ENCODE measurements at places on chromosomes 12 and 14.
A peak's percentile ranks its signal among the peaks of the same experiment; 100 is the strongest.

DNA sequence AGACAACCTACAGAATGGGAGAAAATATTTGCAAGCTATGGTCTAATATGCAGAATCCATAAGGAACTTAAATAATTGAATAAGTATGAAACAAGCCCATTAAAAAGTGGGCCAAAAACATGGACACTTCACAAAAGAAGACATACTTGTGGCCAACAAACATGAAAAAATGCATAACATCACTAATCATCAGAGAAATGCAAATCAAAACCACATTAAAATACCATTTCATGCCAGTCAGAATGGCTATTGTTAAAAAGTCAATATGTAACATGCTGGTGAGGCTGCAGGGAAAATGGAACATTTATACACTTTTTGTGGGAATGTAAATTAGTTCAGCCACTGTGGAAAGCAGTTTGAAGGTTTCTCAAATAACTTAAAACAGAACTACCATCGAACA lies 945.4 kb upstream of the FLRT2 start:
- DNase-seq: peak; percentile 7

DNA sequence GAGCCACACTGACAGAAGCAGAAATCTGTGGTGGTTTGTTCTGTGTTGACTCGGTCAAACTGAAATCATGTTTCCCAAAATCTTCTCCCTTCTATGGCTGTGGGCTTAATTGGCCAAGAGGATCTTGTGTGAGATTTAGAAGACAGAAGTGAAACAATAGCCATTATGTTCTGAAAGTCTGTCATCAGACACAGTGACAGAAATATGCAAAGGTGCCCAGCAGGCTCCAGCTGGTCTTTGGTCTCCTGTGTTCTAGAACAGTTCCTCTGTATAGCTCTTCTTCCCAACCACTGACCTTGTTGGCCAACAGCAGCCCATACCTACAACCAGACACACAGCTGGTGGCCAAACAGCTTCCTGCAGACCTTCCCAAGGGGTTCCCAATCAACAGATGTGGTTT lies 25.0 kb upstream of the COCH start:
- no peak for DNase-seq

GRCh38 chr12:52568111-52568510 lies 5.5 kb downstream of the KRT74 start:
- no peak for DNase-seq

DNA sequence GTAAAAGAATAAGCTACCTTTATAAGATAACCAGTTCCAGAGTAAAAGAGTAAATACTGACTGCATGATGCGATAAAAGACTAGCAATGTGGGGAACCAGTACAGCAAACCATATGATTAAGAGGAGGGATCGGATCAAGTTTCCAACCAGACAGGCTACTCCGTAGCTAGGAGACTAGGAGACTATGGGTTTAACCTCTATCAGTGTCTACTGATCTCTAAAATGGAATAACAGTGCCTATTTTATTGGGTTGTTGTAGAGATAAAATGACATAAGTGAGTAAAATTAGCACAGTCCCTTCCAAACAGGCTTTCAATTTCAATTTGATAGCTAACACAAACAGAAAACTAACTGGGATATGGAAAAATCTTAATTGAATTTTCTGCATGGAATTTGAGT lies 76.0 kb downstream of the PAWR start:
- DNase-seq: peak; percentile 24

DNA sequence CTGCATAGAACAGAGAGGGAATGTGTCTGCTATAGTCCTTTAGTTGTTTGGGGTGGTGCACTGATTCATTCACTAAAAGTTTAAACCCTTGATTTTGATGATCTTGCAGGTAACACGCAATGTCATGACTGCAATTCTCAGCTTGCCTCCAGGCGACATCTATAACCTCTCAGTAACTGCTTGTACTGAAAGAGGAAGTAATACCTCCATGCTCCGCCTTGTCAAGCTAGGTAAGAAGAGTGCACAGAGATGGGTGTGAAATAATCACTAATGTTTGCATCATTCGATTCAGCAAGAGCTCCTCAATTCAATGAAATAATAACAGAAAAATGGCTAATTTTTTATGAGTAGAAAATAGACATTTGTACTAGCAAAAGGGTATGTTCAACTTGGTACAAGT lies 203.7 kb downstream of the PTPRO start:
- DNase-seq: no peak

- DNase-seq: peak; percentile 100
Observed at GRCh38 chr12:114684098-114684869, at the start of gene TBX3. Gene TBX3, minus strand, starts transcription at chr12:114684175. Its CDS starts 975 bp downstream, at chr12:114683200.

DNA sequence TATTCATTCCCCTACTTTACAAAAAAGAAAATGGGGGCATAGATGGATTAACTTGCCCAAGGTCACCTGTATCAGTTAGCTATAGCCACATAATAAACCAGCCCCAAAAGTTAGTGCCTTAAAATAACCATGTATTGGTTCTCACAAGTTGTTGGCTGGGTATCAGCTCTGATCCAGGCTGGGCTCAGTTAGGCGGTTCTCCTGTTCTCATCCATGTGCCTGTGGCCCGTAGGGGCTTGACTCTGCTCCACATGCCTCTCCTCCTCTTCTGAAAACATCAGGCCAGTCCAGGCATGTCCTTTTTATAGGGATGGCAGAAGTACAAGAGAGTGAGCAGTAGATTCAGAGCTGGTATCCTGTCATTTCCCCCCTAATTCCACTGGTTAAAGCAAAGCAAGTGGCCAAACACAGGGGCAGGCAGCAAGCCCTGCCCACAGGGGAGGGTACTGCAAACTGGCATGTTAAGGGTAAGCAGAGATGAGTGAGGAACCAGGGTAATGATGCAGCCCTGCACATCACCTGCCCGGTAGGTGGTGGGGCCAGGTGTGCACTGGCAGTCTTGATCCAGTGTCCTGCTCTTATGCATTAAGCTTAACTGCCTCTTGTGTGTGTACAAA lies 47.9 kb upstream of the TUNAR start:
- no peak for DNase-seq

- no peak for DNase-seq
Observed at GRCh38 chr12:13195250-13195649, 1.3 kb upstream of the EMP1 start.

GRCh38 chr12:75735853-75736252 lies 224.4 kb upstream of the KRR1 start:
- no peak for DNase-seq

DNA sequence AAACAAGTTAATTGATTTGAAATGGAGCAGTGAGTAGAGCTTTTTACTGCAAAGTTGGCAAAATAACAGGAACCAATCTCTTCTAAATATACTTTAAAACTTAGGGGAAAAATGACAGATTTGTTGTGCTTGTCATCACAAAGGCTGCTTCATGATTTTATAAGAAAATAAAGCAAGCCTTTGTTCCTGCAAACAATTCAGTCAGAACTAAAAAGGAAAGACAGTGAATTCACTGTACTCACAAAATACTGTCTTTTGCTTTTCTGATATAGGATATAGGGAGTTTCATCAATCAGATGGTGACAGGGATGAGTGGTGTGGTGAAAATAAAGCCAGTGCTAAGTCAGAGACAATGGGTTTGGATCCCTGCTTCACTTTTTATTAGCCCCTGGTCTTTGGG lies 126.0 kb downstream of the HELB start:
- no peak for DNase-seq

DNA sequence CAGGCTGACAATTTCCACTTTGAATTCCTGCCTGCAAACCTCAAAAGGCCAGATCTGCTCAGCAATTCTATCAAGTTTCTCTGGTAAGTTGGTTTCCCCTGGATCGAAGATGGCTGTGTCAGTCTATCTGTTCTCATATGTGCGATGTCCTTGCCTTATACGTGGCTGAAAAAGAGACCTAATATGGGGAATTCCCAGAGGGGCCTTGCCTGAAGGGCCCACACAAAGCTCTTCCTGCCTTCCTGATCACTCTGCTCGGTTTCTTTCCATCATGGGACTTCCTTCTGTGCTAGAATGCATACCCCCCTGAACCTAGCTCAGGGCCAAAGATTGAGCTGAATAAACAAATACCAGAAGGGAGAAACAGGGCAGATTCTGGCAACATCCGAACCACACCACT lies 13.2 kb downstream of the TCL1B start:
- no peak for DNase-seq

- DNase-seq: no peak
Observed at GRCh38 chr12:8655421-8655820, 7.2 kb downstream of the MFAP5 start.

- DNase-seq: no peak
Observed at GRCh38 chr12:53755451-53755891, 3.7 kb upstream of the CISTR start.

DNA sequence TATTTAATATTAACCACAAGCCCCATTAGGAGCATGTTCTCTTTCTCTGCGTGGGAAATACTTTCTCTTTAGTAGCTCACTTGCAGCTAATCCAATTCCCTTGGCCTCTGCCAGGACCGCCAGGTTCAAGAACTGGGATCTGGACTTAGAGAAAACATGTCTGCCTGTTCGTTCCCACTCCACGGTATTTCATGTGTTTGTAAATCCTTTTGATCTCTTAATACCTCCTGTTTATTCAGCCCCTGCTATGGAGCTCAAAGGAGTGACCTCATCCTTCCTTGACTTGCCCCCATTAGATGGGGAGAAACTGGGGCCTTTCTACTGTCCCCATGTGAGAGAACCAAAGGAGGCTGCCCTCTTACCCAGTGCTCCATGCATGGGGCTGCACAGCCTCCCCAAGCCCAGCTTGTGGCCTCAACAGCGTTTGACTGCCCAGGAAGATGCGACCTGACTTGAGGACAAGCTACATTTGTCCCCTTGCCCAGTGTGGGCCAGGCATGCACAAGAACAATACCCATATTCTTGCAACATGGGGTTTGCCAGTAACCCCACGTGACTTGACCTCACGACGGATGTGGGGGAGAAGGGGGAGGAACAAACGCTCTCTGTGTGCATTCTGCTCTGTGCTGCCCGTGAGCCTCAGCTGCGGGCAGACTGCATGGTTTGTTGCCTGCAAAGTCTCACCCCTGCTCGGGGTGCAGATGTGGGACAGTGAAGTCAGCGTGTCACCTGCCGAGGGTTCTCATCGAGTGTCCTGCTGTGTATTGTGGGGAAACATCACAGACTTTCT lies 30.3 kb downstream of the CD9 start:
- peak; percentile 68 for DNase-seq

DNA sequence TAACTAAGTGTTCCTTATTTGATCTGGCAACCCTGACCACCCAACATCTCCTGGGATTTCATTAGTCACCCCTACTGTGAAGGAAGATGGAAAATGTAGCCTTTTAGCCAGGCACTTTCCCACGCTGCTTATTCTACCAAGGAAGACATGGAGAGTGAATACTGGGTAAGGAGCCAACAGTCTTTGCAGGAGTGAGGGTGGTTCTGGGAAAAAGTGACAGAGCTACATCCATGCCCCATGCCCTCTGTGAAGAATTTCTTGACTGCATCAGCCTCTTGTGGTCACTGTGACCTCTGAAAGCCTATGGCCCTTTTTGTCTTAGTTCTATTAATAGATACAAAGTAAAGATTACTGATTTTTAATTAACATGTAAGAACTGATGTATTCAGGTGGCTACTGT lies 196.0 kb upstream of the EEA1 start:
- DNase-seq: no peak

DNA sequence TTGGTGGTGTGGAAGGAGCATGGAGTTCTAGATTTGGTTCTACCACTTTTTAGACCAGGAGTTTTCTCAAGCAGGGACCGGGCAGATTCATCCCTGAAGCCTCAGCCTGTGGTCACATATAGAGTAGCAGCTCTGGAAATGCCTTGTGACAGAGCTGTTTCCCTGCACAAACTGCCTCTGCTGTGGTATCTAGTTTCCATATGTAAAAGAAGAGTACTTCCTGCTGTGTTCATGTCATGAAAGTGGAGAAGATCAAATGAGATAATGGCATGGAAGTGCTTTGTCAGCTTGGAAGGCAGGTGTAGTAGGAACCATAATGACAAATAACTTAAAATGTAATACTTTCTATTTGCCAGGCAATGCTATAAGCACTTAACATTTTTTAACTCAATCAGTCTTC lies 26.1 kb downstream of the OTUB2 start:
- DNase-seq: no peak

GRCh38 chr12:28318273-28318672 lies 128.0 kb downstream of the CCDC91 start:
- DNase-seq: no peak

GRCh38 chr12:28569698-28570411 lies 379.6 kb downstream of the CCDC91 start:
- peak; percentile 32 for DNase-seq

DNA sequence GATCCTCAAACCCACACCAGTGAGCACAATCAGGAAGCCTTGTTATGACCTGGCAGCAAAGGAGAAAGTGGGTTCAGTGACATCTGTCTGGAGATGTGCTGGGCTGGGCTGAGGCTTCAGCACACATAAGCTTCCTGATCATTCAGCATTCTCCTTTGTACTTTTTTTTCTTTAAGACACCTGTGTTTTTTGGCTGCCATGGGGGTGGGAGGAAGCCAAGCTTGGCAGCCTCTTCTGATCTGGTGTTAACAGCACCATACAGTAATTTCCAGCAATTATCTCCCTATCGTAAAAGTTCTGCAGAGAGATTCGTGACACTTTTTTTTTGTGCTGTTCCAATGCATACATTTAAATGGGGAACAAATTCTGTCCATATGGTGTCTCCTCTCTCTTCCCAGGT lies 38.9 kb upstream of the RASSF3 start:
- no peak for DNase-seq

GRCh38 chr14:92726135-92726932 lies 22.1 kb downstream of the LGMN start:
- peak; percentile 81 for DNase-seq

DNA sequence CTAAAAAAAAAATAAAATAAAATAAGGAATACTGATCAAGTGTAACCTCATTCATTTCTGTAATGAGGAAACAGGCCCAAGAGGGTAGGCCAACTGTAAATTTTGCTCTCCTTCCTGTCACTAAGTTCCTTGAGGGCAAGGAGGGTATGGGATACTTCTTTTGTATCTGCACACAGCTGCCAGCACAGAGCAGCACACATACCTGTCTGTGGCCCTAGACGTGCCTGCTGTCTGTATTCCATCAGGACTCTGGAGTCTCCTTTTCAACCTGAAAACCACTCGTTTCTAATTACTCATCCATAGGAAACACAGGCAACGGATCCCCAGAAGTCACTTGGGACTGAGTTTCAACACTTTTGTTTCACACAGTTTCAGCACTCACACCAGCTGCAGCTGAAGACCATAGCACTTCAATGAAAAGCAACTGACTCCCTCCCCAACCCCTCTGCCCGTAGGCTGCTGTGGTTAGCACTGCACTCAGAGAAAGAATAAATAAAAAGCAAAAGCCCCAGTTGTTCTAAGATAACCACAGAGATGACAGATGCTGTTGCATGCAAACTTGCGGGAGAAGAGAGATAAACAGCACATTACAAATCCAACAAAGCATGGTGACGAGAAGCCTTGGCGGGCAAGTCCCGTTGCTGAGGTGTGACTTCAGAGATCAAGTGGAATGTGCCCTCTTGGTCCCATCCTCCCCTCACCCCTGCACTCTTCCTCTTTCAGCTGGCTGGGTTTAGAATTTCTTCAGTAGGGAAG lies 24.9 kb downstream of the CRACR2A start:
- peak; percentile 26 for DNase-seq

DNA sequence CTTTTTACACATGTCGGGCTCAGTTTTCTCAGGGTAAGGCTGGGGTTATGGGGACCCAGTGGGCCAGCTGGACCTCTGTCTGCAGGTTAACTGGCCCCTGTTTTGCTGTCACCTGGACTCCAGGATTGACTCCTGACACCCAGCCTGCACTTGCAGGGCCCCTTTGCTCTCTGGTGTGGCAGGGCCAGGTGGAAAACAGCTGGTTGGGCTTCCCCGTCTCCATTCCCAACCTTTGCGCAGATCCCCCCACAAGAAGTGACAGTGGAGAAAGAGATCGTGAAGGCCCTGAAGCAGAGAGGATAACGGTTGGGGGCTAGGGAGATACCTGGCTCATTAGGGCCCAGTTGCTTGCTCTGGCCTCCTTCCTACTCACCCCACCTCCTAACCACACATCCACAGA lies 1.5 kb upstream of the PPP1R1A start:
- no peak for DNase-seq

Data from astrocyte of the spinal cord (primary cell).